ENCODE measurements at places on chromosomes 6 and 20. TPM values are rescaled to one million over a fixed set of nuclear protein-coding genes. Genes with fewer than 3 reads are reported as not detected.
A peak's percentile ranks its signal among the peaks of the same experiment; 100 is the strongest.

DNA sequence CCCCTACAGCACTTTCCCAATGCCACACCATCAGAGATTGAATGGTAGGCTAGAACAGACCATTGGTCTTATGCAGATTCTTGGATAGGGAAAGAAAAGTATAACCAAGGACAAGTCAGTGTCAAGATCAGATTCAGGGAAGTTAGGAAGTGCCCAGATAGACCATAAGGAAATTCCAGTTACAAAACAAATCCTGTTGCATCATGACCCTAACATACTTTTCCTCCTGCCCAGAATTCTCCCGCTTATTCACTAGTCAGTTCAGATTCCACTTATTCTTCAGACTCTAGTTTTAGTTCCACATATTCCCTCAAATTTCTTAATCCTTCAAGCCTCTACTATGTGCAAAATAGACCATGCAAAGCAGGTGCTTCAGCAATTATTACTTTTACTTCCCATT lies 20.7 kb downstream of the METTL24 start:
- no peak for DNase-seq
- H3K27ac ChIP-seq, result no peak overlapping the region
- H3K27me3 ChIP-seq, result no peaks in the 10 kb centered on the region

DNA sequence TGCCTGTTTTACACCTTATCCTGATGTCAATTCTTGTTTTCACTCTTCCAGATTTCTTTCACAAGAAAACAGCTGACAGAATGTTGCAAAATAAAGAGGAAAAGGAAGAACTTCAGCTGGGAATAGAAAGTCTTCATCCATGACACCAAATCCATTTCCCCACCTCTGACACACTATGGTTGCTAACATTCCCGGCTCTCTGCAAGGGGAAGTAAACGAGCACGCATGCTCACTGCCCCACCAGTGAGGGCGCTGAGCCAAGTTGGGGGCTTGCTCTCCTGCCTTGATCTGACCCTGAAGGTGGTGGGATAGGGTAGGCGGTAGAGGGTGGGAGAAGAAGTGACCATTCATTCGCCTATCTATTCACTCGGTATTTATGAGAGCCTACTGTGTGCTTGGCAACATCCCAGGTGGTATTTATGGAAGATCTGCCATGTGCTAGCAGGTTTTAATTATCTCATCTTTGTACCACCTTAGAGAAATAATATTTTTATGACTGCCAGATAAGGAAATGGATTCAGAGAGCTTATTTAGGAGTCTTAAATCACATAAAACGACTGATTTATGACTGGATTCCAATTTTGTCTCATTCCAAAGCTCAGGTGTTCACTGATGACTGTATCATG lies 206.2 kb downstream of the FOXC1 start:
- no peaks in the 10 kb centered on the region for H3K27me3 ChIP-seq
- DNase-seq, result peak; percentile 50
- H3K36me3 ChIP-seq, result no peaks in the 10 kb centered on the region
- H3K27ac ChIP-seq, result no peak overlapping the region
- H3K4me1 ChIP-seq, result peaks cover 16% of the 10 kb centered on the region

- no peak overlapping the region for H3K4me3 ChIP-seq
- DNase-seq, result no peak
- no peak overlapping the region for H3K27ac ChIP-seq
- H3K27me3 ChIP-seq, result no peaks in the 10 kb centered on the region
Measured at GRCh38 chr6:52877168-52877567, 32.3 kb downstream of the GSTA3 start.

GRCh38 chr6:98467902-98468301 lies 366.5 kb upstream of the POU3F2 start:
- no peak for DNase-seq
- no peak overlapping the region for H3K27ac ChIP-seq
- no peaks in the 10 kb centered on the region for H3K36me3 ChIP-seq
- H3K4me3 ChIP-seq, result no peak overlapping the region

- H3K4me1 ChIP-seq, result peaks cover 31% of the 10 kb centered on the region
- H3K27ac ChIP-seq, result peak overlapping the region; percentile 50
- no peaks in the 10 kb centered on the region for H3K36me3 ChIP-seq
Measured at GRCh38 chr6:104014163-104014959, 845.4 kb downstream of the HACE1 start.

DNA sequence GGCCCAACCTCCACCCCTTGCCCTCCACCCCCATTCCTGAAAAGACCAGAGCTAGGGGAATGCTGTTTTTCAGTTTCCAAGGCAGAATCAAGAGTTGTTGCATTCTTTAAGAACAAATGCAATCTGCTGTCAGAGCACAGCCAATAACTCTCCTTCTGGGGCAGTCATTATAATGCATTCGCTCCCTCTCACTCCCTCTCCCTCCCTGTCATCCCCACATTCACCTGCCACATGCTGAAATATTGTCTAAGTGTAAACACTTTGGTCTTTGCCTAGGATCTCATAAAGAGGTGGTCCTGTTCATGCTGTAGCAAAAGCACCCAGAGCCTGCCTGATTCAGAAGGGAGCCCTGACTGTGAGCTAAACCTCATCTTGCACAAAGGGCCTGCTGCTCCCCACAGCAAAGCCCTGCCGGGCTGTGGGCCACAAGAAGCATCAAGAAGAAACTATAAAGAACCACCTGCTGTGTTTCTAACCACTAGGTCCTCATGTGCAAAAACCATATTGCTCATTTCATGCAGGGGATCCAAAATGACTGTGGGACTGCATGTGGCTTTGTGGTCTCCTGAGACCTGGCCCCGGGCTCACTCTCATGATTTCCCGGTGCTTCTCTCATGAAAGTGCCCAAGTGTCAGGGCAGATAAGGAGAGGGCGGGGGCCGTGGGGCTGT lies 85.6 kb downstream of the GPR6 start:
- DNase-seq, result no peak
- no peaks in the 10 kb centered on the region for H3K27me3 ChIP-seq
- no peak overlapping the region for H3K4me3 ChIP-seq
- no peaks in the 10 kb centered on the region for H3K36me3 ChIP-seq

GRCh38 chr6:146244630-146245143 lies 215.8 kb downstream of the GRM1 start:
- no peak overlapping the region for H3K4me3 ChIP-seq
- no peak for DNase-seq
- no peaks in the 10 kb centered on the region for H3K4me1 ChIP-seq
- no peaks in the 10 kb centered on the region for H3K27me3 ChIP-seq
- no peak overlapping the region for H3K27ac ChIP-seq

DNA sequence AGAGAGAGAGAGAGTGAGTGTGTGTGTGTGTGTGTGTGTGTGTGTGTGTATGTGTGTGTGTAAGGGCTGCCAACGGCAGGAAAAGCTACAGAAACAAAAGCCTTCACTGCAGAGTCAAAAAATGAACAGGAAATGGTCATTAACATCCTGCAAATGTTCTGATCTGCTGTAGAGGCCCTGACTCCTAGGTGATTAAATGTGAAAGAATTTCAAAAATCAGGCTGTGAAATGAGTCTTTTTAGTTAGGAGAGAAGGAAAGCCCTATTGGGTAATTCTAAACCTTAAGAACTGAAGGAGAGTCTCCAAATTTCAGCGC lies 166.5 kb upstream of the MYLIP start:
- H3K27me3 ChIP-seq, result no peaks in the 10 kb centered on the region
- peak overlapping the region; percentile 8 for H3K27ac ChIP-seq
- DNase-seq, result peak; percentile 2
- H3K36me3 ChIP-seq, result 0 out of 2 replicates have a peak, but pooled peaks cover 4% of the 10 kb centered on the region
- H3K4me3 ChIP-seq, result no peak overlapping the region

- peaks cover 3% of the 10 kb centered on the region for H3K4me1 ChIP-seq
- H3K27me3 ChIP-seq, result no peaks in the 10 kb centered on the region
- no peak overlapping the region for H3K4me3 ChIP-seq
Measured at GRCh38 chr20:17611540-17612286, 41.8 kb downstream of the DSTN start.

GRCh38 chr6:106599440-106599839 lies 29.9 kb downstream of the RTN4IP1 start:
- H3K27me3 ChIP-seq, result no peaks in the 10 kb centered on the region
- H3K4me3 ChIP-seq, result no peak overlapping the region
- no peak overlapping the region for H3K27ac ChIP-seq
- H3K4me1 ChIP-seq, result no peaks in the 10 kb centered on the region
- H3K36me3 ChIP-seq, result no peaks in the 10 kb centered on the region

GRCh38 chr6:45816674-45817297 lies 198.9 kb downstream of the CLIC5 start:
- DNase-seq, result no peak
- H3K36me3 ChIP-seq, result no peaks in the 10 kb centered on the region
- H3K4me1 ChIP-seq, result no peaks in the 10 kb centered on the region
- H3K4me3 ChIP-seq, result no peak overlapping the region
- no peaks in the 10 kb centered on the region for H3K27me3 ChIP-seq
- no peak overlapping the region for H3K27ac ChIP-seq

- no peak for DNase-seq
- no peak overlapping the region for H3K4me3 ChIP-seq
- no peak overlapping the region for H3K27ac ChIP-seq
- H3K36me3 ChIP-seq, result no peaks in the 10 kb centered on the region
Measured at GRCh38 chr6:39419607-39420006, 97.1 kb upstream of the KCNK16 start.

DNA sequence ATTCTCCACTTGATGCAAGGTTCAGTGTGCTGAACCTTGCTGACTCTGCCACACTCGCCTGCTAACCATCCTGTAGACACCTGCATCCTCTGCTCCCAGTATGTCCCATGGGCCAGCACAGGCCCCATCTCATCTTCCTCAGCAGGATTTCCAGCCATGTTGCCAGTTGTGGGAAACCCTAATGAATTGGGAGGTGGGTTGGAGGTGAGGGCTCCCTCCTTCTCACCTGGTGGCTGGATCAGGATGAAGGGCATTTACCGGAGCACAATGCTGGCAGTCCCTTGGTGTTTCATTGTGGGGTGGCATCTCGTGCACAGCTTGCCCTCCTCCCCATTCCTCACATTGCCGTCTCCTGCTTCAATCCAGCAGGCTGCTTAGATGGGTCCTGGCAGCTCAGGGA lies 204.3 kb upstream of the FOXQ1 start:
- H3K36me3 ChIP-seq, result peaks cover 2% of the 10 kb centered on the region
- H3K27ac ChIP-seq, result no peak overlapping the region
- H3K27me3 ChIP-seq, result peaks cover 70% of the 10 kb centered on the region
- no peak for DNase-seq

DNA sequence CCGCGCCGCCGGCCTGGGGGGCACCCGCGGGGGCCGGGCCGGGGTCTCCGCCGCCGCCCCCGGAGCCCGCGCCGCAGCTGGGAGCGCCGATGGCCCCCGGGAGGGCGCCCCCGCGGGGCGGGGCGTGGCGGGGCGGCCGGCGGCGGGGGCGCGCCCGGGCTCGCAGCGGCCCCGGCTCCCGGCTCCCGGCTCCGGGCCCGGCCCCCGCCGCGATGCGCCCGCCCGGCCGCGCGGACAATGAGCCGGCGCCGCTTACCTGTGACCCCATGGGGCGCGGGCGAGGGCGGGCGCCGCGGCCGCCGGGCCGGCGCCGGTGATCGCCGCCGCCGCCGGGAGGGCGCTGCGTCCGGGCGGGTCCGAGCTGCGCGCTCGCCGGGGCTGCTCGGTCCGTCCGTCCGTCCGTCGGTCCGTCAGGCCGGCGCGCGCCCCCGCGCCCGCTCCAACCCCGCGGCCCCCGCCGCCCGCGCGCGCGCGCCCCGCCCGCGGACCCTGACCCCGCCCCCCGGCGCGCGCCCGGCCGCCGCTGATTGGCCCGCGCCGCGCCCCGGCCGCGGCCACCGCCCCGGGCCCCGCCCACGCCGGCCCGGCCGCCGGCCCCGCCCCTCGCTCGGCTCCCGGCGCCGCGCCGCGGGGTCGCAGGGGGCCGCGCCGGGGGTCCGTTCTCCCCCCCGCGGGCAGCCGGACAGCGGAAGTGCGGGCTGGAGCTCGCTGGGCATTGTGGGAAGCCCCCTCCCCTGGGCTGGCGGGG lies at the start of gene ZBTB46:
Gene ZBTB46, minus strand, starts transcription at position 424 of the 748 bp plus-strand sequence. CDS start 40,507 bp downstream, outside the sequence.
- H3K27ac ChIP-seq, result no peak within 1 kb of the TSS
- peak; percentile 68 for DNase-seq
- H3K27me3 ChIP-seq, result peaks cover 48% of the 10 kb centered on the region
- H3K4me3 ChIP-seq, result peak within 1 kb of the TSS; percentile 63
- H3K36me3 ChIP-seq, result no peaks in the 10 kb centered on the region

DNA sequence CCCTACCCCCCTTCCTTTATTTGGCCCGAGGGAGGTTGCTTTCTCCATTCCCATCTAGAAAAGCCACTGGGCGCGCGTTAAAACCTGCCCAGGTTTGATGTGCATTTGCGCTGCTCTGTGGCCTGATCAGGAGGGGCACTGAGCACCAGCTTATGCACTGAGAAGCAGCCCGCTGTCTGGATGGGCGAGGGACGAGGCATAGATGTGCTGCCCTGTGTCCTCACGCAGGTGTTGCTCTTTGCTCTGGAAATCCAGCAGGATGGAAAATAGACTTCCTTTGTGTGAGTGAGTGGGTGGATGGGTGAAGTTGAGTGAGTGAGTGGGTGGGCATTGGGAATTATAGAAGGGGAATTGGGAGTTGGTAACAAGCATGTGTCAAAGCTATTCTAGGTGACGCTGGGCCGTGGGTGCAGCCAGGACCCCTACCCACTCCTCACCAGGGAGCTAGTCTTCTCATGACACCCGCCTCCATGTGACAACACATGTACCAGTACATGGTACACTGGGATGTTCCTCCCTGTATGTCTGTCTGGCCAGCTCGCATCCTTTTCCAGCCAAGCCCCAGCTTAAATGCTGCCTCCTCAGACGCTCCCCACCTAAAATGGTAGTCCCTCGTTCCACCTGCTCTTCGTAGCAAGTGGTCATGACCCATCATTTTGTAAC lies 162.6 kb downstream of the DTNBP1 start:
- H3K4me3 ChIP-seq, result no peak overlapping the region
- H3K27me3 ChIP-seq, result no peaks in the 10 kb centered on the region
- peaks cover 56% of the 10 kb centered on the region for H3K36me3 ChIP-seq
- H3K27ac ChIP-seq, result peak overlapping the region; percentile 45
- no peak for DNase-seq

- no peak overlapping the region for H3K27ac ChIP-seq
- H3K27me3 ChIP-seq, result no peaks in the 10 kb centered on the region
- H3K4me1 ChIP-seq, result no peaks in the 10 kb centered on the region
Measured at GRCh38 chr6:139126255-139126654, 8.6 kb upstream of the HECA start.

The NNAT gene
- total RNA-seq, result 4.3 TPM

The MRAP2 gene
- 10.2 TPM for total RNA-seq

The PDE7B gene
- total RNA-seq, result 0.07 TPM

The TFAP2C gene
- 9.4 TPM for total RNA-seq

The SLPI gene
- not detected for total RNA-seq

The TMEM74B gene
- 4.8 TPM for total RNA-seq

The ARFGEF2 gene
- 26.3 TPM for total RNA-seq
